ENCODE measurements at places on chromosomes 5 and 9. TPM values are rescaled to one million over a fixed set of nuclear protein-coding genes. Genes with fewer than 3 reads are reported as not detected.

GRCh38 chr9:125663127-125663526, 43.9 kb downstream of the MAPKAP1 start:
- no peaks in the 10 kb centered on the region for H3K36me3 ChIP-seq
- H3K4me3 ChIP-seq: no peak overlapping the region
- H3K4me1 ChIP-seq: no peaks in the 10 kb centered on the region
- no peak overlapping the region for H3K27ac ChIP-seq
- no peaks in the 10 kb centered on the region for H3K27me3 ChIP-seq
- DNase-seq: no peak

DNA sequence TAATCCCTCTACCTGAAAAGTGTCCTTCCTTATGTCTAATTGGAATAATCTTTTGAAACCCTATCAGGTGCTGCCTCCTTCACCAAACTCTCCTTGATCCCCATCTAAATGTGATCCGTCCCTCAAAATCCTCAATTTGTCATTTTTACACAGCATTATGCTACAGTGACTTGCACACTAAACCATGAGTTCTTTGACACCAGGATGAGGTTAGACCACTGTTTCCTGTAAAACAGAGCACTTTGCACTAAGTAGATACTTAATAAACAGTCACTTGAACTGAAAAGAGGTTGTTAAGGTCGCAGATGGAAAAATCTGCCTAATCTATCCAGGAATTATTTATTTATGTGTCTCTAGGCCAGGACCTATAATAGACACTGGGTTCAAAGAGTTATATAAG, 44.2 kb upstream of the TLX3 start:
- peaks cover 5% of the 10 kb centered on the region for H3K27me3 ChIP-seq
- H3K36me3 ChIP-seq: no peaks in the 10 kb centered on the region
- peaks cover 5% of the 10 kb centered on the region for H3K4me1 ChIP-seq
- no peak for DNase-seq

GRCh38 chr9:90915693-90916092, 114.1 kb downstream of the SYK start:
- H3K4me3 ChIP-seq: no peak overlapping the region
- H3K27me3 ChIP-seq: peaks cover 25% of the 10 kb centered on the region
- no peak for DNase-seq
- H3K4me1 ChIP-seq: no peaks in the 10 kb centered on the region
- H3K27ac ChIP-seq: no peak overlapping the region
- H3K36me3 ChIP-seq: no peaks in the 10 kb centered on the region

- DNase-seq: no peak
- no peaks in the 10 kb centered on the region for H3K36me3 ChIP-seq
- no peak overlapping the region for H3K27ac ChIP-seq
- no peaks in the 10 kb centered on the region for H3K27me3 ChIP-seq
Measured at GRCh38 chr5:125109293-125109692, 362.9 kb upstream of the ZNF608 start.

Gene SCGB3A2
- not detected for total RNA-seq

All from T-cell (primary cell).